ENCODE measurements at places on chromosomes 5 and 9.

GRCh38 chr5:6111131-6111530 is 267.2 kb downstream of the MED10 start:
- DNase-seq = no peak

GRCh38 chr9:130662970-130663257 is 1.5 kb upstream of the PRDM12 start:
- DNase-seq = no peak

- DNase-seq = no peak
Observed at GRCh38 chr9:138053996-138054752, 176.6 kb downstream of the CACNA1B start.

DNA sequence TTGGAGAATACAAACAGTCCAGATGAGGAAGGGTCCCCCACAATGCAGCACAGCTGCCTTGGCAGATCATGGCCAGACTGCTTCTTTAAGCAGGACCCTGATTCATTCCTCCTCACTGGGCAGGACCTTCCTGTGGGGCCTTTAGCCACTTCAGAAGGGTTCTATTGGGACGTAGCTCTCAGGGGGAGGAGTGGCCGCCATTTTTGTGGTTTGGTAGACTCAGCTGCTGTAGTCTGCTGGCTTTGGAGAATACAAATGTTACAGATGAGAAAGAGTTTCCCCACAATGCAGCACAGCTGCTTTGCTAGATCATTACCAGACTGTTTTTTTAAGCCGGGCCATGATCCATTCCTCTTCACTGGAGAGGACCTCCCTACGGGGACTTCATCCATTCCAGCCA is 57.4 kb downstream of the TMEM38B start:
- no peak for DNase-seq

DNA sequence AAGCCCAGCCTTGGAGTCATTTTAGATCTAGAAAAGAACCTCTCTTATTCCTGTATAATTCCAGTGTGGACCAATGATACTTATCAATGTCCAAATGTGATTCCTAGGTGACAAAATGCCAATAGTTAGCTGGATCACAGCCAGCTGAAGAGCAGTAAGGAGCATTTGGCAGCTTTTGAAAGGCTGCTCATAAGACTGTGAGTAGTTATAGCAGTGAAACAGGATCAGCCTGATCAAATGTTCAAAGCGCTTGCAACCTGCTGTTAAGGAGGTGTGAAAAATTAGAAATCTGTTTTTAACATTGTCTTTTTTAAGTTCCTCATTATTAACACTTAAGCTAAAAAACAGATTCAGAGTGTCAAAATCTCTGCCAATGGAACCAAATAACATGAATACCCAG is 85.1 kb downstream of the SSBP2 start:
- DNase-seq = no peak

GRCh38 chr9:109244179-109245132 is 76.4 kb downstream of the EPB41L4B start:
- DNase-seq = peak; percentile 56

DNA sequence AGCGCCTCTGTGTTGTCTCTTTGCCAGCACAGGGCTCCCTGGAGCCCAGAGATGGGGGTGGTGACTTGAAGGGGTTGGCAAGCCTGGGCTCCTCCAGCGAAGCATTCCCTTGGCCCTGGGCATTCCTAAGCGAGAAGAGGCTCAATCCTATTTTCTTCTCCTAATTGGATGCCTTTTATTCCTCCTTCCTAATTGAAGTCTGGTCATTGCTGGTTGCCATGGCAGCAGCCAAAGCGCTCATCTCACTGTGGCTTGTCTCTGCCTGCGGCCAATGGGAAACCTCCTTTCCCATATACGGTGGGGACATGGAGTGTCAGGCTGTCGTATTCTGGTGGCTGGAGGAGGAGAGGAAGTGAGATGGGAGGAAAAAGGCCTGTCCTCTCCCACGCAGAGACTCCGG is 52.3 kb upstream of the RARS1 start:
- DNase-seq = no peak

GRCh38 chr9:8070779-8071444 is 271.3 kb upstream of the DMAC1 start:
- no peak for DNase-seq

DNA sequence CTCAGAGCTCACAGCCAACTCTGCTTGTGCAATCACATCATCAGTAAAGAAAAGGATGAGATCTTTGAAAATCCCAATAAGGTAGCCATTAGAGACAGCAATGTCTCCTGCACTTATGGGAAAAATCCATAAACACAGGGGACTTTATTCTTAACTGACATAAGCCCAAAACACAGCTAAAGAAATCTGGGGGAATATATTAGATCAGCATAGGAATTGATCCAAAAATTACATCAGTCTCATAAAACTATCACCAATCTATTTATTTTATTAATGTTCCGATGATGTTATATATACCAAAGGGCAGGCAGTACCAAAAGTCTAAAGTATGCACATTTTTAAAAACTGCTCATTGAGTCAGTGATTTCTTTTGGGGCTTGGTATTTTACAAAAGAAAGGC is 6.9 kb downstream of the MRPS27 start:
- no peak for DNase-seq

DNA sequence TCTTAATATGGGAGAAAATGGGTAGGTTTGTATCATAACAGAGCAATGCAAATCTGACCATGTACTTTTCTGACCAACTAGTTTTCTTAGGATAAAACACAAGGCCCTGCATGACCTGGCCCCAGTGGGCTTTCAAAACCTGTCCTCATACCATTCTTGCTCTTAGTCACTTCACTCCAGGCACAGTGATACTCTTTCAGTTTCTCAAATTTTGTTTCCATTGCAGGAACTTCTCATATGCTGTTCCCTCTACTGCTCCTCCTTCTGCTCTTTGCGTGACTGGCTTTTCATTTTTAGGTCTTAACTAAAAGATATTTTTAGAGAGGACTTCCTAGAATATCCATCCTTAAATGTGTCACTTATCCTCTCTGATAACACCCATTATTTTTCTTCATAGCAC is 112.4 kb downstream of the INIP start:
- no peak for DNase-seq

GRCh38 chr5:145680169-145680568 is 155.0 kb downstream of the PRELID2 start:
- no peak for DNase-seq

DNA sequence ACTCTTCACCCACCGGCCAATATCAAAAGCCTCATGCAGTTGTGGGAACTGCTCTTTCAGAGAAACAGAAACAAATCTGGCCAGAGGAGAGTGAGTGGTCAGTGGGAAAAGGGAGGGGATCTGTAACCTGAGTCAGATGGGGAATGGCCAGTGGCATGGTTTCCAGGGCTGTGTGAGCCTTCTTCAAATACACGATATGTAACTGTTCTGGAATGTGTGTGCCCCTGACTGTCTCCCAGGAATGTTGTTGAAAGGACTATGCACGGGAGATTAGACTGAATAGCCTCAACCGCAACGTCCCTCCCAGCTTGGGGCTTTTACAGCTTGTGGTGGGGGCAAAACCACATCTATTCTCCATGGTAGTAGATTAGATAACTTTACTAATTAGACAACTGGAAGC is 60.8 kb downstream of the SH3TC2 start:
- DNase-seq = no peak

DNA sequence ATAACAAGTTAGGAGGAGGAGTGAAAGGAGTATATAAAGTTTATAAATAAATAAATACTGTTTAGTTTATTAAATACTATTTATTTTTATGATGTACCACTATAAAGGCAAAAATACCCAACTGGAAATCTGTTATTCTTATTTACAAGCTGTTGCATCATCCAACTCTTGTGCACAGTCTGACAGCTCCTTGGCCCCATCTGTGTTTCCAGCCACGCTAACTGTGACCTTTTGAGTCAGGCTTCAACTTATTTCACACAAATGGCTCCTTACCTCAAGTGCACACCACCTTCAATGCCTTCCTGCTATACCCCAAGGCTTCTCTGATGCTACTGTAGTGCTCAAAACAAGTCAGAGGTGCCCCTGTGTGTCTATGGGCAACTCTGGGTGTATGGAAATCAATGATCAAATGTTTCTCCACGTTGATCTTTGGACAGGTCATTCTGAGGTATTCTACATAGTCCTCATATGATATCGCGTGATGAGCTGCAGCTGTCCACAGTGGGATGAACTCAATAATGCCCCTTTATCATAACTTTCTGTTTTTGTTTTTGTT is 303.2 kb upstream of the GRAMD2B start:
- DNase-seq = no peak

- no peak for DNase-seq
Observed at GRCh38 chr5:143717400-143717799, 94.6 kb upstream of the HMHB1 start.

GRCh38 chr9:131616983-131617604 is 71.8 kb downstream of the PRRT1B start:
- no peak for DNase-seq

GRCh38 chr9:2638871-2639673 is 17.5 kb downstream of the VLDLR start:
- DNase-seq = no peak

- no peak for DNase-seq
Observed at GRCh38 chr5:95151694-95152093, 133.2 kb downstream of the MCTP1 start.

DNA sequence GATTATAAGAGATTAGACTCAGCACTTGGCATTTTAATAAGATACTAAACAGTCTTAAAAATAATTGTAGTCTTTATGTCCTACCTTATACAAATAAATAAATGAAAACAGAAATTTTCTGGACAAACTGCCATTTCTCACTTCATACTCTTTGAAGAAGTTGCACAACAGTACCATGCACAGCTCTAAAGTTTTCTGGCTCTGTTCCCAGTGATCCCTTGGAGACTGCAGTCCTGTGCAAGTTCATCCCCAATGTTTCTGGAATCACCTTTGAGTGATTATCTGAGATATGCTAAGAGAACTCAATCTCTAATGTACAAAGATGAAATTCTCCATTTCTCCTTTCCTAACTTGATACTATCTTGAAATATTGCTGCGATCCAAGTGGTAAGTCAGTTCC is 330.4 kb upstream of the EDIL3 start:
- DNase-seq = no peak

GRCh38 chr5:9544056-9544455 is 1.8 kb downstream of the SEMA5A start:
- DNase-seq = no peak

DNA sequence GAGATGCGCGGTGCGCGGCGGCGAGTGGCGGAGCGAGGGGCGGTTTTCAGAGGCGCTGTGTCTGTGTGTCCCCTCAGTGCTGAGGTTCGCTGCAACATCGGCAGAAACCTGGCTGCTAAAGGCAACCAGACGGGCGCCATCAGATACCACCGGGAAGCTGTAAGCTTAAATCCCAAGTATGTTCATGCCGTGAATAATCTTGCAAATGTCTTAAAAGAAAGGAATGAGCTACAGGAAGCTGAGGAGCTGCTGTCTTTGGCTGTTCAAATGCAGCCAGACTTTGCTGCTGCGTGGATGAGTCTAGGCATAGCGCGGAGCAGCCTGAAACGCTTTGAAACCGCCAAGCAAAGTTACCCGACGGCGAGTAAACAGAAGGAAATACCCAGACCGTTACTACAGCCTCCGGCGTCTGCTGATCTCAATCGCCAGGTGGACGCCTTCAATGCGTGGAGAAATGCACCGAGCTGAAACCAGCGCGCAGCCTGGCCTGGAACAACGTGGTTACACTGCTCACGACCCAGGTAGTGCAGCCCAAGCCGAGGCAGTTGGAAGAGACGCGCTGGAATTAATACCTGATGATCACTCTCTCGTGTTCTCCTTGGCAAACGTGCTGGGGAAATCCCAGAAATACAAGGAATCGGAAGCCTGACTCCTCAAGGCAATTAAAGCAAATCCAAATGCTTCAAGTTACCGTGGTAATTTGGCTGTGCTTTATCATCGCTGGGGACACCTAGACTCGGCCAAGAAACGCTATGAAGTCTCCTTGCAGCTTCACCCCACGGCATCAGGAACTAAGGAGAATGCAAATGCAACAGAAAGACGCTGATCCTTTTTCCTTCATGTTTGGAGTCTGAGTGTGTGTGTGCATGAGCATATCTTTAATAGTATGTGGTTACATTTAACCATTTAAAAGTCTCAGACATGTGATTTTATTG is 15.9 kb downstream of the OR2V1 start:
- no peak for DNase-seq

GRCh38 chr9:134887686-134888602 is 7.3 kb downstream of the FCN2 start:
- no peak for DNase-seq

DNA sequence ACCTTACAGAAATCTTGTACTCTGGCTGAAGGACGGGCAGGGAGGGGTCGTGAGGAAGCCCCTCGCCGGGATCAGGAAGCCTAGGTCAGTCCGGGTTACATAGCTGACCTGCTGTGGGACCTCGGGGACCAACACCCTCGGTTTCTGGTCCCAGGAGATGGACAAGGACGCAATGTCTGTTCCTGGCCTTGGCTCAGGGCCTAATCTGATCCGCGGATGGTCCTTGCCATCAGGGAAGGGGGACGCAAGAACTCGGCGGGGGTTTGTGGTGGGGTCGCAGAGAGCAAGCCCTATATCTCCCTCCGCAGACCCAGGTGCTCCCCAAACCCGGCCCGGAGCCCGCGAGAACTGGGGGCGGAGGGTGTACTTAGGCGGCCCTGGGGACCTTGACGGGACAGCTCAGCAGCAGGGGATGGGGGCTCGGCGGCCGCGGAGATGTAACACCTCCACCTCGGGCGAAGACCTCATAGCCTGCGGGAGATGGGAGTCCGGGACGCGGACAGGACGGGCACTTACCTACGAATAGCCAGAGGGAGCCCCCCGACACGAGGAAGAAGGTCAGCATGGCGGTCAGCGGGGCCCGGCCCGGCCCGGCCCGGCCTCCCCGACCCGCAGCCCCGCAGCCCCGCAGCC is 353 bp downstream of the ACSL6 start:
- no peak for DNase-seq

DNA sequence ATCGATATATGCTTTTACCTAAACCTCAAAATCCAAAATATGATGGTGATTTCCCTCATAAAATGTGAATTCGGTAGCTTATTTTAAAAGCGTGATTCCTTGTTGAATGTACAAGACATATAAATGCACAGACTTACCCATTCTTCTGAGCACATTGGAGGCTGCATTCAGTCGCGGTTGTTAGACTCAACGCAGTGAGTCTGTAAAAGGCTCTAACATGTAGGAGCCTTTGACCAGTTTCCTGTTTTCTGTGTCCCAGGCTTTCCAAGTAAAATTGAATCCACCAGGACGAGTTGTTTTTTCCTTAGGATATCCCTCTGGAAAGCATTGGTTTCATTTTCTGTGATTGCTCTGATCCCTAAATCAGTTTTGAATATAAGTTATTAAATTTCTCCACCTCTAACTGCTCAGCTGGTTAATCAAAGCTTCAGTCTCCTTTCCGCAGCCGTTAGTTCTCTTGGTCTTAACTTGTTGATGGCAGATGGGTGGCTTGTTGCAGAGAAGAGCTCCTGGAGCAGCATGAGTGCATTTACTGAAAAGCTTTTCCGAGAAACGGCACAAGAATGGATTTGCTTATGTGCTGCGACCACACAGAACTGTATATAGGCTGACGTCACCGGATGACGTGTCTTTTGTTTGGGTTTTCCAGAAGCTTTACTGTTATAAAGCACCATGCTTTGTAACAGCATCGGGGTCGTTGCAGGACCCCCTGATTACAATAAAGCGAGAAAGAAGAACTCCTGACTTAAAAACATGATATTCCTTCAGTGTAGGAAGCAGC is at the start of gene LRRTM2:
Gene LRRTM2, minus strand, starts transcription at position 565 of the 781 bp plus-strand sequence. Its CDS starts 424 bp downstream, at position 141.
- DNase-seq = no peak
